Adipocyte (in vitro differentiated cells): ENCODE measurements at places on chromosomes 2 and 18.
A peak's percentile ranks its signal among the peaks of the same experiment; 100 is the strongest.

GRCh38 chr2:234851451-234851850 lies 100.4 kb upstream of the SH3BP4 start:
- DNase-seq, result no peak

- DNase-seq, result no peak
Measured at GRCh38 chr2:62415019-62415431, 91.0 kb downstream of the TMEM17 start.

DNA sequence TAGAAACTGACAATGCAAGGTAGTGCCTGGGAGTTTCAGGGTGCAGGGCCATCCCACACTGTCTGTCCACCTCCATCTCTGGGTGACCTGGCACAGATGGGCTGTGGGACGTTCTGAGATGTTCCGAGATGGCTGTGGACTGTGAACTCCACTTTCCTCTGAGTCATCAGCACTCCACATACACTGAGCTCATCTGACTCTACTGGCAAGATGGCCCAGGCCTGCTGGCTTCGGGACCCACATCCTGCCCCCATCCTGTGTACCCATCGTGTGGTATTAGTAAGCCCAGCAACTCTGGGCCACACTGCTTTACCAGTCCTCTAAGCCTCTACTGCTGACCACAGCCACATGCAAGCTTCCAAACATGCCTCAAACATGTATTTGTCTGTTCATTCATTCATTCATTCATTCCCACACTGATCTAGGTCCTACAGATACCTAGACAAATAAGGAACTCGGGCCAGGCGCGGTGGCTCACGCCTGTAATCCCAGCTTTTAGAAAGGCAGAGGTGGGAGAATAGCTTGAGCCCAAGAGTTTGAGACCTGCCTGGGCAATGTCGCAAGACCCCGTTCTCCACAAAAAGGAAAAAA lies 124.8 kb upstream of the CXCR4 start:
- no peak for DNase-seq

- no peak for DNase-seq
Measured at GRCh38 chr2:109141006-109141600, 12.1 kb downstream of the SH3RF3 start.

GRCh38 chr2:40317046-40317445 lies 134.8 kb downstream of the SLC8A1 start:
- DNase-seq, result peak; percentile 23

DNA sequence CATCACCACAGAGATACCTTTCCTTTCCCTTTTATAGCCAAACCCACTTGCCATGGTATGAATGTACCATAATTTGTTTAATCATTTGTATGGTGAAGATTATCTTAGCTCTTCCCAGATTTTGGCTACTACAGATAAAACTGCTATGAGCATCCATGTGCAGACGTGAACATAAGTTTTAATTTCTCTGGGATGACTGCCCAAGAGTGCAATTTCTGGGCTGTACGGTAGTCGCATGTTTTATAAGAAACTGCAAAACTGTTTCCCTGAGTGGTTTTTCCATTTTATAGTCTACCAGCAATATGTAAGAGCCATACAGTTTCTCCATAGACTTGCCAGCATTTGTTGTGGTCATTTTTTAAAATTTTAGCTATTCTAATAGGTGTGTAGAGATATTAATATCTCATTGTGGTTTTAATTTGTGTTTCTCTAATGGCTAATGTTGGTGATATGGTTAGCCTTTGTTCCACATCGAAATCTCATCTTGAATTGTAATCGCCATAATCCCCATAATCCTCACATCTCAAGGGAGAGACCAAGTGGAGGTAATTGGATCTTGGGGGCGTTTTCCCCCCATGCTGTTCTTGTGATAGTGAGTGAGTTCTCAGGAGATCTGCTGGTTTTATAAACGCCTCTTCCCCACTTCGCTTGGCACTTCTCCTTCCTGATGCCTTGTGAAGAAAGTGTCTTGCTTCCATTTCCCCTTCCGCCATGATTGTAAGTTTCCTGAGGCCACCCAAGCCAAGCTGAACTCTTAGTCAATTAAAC lies 628.5 kb upstream of the KLHL29 start:
- DNase-seq, result no peak
